ENCODE measurements at places on chromosomes 11 and 22.

GRCh38 chr11:115630214-115630613 is 126.0 kb upstream of the CADM1 start:
- no peak for DNase-seq

DNA sequence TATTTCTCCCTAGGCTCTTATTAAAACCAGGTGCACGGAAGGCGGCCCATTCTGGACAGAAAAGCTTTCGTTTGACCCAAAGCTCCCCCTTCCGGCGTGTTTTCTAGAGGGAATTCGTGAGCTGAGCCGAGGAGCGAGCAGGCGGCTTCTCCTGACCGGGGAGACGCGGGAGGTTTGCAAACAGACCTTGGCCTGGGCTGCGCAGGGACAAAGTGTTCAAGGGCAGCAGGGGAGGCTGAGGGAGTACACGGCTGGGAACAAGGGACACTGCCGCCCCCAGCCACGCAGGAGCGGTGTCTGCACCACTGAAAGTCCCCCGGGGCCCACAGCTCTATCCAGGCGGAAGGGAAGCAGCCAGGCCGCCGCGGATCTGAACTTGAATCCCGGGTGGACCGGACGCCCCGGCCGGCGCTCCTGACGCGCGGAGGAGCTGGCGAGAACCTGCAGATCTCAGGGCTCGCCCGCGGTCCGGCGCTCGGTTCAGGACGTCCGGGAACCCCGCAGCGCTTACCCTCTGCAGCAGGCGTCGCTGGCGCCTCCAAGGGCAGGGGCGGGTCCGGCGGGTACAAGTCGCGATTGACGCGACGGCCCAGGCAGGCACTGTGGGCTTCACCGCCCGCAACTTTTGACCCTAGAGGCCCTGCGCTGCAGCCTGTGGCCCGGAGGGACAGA is 101.9 kb downstream of the WT1 start:
- no peak for DNase-seq

GRCh38 chr11:100010393-100010792 is 676.7 kb upstream of the ARHGAP42 start:
- no peak for DNase-seq

GRCh38 chr11:71930556-71931244 is 1.9 kb downstream of the RNF121 start:
- no peak for DNase-seq

DNA sequence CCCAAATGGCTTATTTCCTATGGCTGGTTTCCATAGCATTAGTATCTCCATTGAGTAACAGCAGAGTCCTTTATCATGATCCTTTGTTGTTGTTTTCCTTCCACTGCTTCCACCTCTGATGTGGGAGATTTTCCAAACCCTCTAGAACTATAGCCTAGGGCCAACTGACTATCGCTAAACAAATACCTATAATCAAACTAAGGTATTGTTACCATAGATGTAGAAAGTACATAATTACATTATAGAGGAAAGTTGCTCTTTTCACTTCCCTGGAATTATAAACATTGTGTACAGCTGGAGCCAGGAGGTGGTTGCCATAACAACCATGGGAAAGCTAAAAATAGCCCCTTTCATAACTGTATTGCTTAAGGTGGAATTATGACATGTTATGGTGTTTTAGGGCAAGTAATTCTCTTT is 47.0 kb upstream of the ALKBH3 start:
- no peak for DNase-seq

Measured in stimulated activated CD4-positive, alpha-beta T cell treated with anti-CD3 and anti-CD28 coated beads, Interleukin-1b, Interleukin-23, amount 100 ng/mL, for 24 hours (primary cell).